ENCODE measurements at places on chromosomes 4 and X.

- DNase-seq = no peak
Observed at GRCh38 chr4:22870847-22871449, 178.2 kb downstream of the GBA3 start.

GRCh38 chr4:56112377-56112776 lies 163.6 kb downstream of the CEP135 start:
- no peak for DNase-seq

GRCh38 chrX:50838820-50839600 lies 25.0 kb upstream of the SHROOM4 start:
- DNase-seq = no peak

GRCh38 chr4:152729466-152729865 lies 49.7 kb upstream of the TMEM154 start:
- DNase-seq = no peak
